NCI-H748 treated with DMSO at 0.1 percent for 48 hours (cell line): ENCODE measurements at places on chromosomes 3 and 15.

GRCh38 chr15:68730471-68730919 is 90.2 kb downstream of the ANP32A start:
- no peak for DNase-seq

DNA sequence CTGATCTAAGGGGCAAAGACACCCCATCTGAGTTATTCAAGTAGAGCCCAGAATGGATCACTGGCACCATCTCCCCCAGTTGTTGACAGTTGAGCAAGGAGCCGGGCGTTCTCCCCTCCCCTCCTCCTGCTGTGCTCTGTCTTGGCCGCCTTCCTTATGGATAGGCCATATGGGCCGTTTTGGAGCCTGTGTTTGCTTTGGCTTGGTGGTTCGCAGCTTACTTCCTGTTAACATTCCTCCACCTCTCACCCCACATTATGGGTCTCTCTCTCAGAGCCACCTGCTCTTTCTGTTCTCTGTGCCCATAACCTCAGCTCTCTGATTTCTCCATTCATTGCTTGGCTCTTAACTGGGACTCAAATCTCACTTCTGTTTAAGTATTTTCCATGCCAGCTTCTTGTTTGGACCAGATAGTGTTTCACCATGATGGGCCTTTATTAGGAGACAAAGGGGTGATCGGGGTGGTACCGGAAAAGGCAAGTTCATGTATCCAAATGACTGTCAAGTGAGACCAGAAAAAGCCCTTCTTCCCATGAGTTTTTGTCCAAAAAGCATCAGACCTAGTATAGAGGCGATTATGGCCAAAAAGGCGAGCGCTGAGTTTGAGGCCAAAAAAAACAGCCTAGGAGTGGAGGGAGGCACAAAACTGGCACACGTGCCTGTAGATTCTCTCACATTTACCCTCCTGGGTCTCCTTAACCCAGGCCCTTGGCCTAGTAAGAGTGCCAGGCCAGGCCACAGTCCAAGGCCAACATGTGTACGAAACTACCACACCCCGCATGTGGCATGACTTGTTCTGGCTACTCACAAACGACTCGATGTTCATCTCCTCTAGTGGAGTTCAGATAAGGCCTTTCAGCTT is 62.6 kb downstream of the DUT start:
- DNase-seq = no peak

DNA sequence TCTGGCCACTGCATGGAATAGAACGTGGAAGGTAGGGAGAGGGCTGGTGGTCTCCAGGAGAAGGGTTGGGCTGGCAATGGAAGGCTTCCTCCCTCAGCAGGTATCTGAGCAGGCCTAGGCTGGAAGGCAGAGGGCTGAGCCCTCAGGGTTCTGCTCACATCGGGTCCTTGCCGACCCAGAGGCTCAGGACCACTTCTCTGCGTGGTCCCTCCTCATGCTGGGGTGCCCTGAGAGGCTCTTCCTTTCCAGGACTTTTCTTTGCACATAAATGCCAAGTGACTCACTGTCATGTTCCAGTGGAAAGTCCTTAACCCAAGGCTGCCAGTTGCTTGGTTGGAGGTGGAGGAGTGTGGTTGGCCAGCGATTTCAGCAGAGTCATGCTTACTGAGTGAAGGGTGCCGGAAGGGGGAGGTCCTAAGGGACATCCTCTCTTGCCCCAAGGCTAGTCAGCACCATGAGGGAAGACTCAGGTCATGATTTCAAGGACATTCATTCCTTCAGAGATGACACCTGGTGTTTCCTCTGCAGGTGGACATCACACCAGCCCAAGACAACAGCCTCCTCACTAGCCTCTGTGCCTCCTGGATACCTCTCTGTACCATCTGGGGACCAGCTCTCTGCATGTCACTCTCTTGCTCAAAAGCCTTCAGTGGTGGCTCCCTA is 8.2 kb downstream of the SLC6A6 start:
- DNase-seq = no peak

DNA sequence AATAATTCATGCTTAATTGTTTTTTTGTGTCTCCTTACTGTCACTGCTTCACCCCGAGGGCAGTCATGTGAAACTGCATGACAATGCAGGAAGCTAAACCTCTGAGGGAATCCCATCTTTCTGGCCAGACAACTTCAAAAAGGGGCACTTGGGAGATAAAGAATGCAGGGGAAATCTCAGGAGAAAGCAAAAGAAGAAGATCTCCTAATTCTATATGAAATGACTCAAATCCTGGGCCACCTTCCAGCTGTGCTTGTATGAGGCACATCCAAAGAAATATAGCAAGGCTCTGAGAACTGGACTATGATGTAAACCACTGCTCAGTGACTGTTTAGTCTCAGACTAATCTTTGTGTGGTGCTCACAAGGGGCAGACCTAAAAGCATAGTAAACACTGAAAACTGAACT is 22.6 kb upstream of the UMPS start:
- no peak for DNase-seq

DNA sequence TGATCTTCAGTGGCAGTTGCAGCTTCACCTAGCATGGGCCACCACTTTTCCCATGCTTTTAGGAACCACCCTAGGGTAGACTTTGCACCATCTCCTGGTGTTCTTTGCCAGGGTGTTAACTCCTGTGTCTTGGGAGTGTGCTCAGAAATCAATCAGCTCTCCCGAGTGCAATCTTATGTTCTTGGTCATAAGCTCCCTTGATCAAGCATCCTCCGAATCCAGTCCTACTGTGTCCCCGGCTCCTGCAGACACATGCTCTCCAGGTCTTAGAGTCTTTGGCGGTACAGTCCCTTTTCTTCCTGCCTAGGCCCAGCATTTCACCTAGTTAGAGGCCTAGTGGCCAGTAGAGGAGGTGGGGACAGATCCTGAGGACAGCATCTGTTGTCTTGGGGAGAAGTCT is 74.7 kb upstream of the SYN2 start:
- DNase-seq = no peak

DNA sequence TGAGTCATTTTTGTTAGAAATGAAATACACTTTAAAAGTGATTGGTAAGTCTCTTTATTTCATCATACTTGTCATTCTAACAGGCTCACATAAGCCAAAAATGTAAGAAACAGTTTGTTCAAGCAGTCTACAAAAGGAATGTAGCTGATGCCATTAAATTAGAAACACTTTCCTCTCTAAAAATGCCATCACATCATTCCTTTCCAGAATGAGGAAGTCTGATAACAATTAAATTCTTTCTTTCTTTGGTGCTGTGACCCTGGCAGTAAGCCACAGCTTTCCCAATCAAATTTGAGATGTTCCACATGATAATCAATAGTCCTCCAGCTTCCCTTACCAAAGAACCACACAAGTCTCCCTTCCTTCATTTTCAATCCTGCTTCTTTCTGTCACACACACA is 9.4 kb upstream of the P2RY1 start:
- DNase-seq = no peak

GRCh38 chr15:70091726-70092463 is 5.8 kb downstream of the TLE3 start:
- peak; percentile 60 for DNase-seq
